ENCODE measurements at places on chromosomes 2 and 18.

GRCh38 chr2:236694146-236694888 is 124.7 kb downstream of the ACKR3 start:
- no peak for DNase-seq

DNA sequence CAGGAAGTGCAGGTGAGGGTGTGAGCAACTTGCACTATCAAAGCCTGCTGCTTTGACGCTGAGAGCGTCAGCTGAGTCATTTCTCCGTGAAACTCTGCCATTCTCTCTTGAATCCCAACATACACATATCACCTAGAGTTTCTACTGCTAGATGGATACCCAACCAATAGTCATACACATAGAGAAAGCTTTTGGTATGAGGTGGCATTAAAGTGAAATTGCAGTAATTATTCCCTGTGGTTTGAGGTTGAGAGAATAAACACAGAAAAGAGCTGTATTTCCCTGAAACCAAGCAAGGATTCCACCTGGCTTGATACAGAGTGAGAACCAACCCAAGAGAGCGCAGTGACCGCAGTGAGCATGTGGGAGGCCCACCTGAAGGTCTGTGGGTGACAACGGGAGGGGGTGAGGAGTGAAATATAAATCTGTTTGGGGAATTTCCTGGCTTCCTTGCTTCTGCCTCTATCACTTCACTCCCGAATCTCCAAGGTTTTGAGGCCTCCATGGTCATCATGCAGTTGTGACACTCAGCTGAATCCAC is 28.8 kb upstream of the TMEM18 start:
- DNase-seq = no peak

DNA sequence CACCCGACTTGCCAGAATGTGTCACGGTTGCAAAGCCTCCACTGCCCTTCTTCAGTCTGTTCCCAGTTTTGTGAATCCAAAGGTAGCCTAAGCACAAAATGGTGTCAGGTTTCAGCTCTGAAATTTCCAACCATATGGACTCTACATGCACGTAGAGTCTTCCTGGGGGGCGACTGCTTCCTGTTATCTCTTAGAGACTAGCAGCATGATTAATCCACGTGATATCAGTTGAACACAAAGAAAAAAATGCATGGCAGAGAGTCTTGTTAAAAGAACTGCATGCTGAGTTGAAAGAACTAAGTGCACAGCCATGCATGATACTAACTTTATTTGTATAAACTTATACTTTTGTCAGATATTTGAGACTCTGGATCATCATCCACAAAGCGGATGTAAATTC is 404.4 kb downstream of the SOCS6 start:
- no peak for DNase-seq

DNA sequence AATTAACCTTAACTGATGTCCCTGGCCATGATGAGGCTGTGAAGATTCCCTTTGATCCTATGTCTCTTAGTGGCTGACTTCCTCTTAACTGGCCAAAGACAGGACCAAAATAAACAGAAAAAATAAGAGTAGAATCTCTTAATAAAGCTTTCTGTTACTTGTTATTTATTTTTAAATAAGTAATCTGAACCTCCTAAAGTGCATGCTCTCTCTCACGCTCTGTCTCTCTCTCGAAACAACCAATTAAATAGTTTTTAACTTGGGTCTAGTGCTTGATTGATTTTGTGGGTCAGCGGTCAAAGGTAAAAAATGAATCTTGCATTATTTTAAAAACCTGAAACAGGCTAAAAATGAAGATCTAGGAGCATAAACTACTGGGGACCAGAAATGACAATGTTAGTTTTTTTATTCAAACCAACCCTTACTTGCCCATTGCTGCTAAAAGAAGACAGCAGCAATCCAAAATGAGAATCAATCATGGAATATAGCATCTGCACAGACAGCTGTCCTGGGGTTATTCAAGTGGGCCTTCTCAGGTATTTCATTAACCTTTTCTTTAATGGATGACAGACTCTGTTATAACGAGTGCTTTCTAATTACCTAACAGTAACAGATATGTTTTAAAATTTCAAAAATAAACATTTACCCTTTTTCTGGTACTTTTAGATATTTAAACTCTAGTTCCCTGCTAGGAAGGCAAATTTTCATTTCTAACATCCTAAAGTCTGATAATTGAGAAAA is 11.2 kb downstream of the GAREM1 start:
- DNase-seq = no peak

DNA sequence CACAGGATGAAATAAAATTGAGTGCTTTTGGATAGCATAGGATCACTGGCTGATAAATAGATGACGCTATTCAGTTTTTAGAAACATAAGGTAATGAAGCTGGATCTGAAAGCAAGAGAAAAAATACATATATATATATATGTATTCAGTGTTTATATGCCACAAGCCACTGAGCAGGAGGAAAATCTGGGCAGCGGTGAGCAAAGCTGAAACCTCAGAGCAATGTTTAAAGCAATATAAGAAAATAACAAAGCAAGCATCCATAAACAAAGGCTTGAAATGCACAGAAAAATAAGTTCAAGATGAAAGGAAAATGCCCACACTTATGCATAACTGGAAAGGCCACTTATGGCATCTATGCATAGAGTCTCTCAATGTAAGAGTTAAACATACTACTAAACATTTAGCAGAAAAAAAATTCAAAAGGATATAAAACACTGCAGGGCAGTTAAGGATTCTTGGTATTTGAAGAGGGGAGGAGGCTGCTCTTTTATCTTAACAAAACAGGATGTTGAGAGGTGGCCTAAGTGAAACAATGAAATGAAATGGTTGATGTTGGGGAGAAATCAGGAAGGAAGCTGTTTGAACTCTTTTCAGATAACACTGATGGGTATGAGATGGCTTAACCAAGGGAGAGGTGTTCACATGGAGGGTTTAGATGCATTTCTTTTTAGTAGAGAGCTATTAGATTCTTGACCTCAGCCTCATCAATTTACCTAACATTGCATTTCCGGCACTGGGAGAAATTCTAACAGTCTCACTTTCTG is 129.1 kb downstream of the ARHGAP15 start:
- no peak for DNase-seq

- DNase-seq = no peak
Observed at GRCh38 chr2:43412114-43412753, 183.6 kb downstream of the THADA start.

DNA sequence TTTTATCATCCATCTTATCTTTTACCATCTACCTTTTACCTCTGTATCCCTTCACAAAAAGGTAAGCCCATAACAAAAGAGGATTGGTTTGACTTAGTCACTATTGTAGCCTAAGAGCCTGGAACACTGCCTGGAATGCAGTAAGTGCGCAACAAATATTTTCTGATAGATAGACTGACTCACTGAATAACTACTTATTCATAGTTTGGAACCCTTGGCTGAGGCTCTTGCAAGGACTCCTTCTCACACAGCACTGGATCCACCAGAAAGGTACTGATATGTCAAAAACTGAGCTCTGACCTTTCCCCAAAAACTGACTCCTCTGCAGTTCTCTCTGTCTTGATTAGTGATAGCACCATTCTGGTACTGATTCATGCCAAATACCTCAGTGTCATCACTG is 426.7 kb downstream of the SETBP1 start:
- no peak for DNase-seq

All from GM12891 (cell line).